ENCODE measurements at places on chromosomes 1 and 21. TPM values are rescaled to one million over a fixed set of nuclear protein-coding genes. Genes with fewer than 3 reads are reported as not detected.
A peak's percentile ranks its signal among the peaks of the same experiment; 100 is the strongest.

DNA sequence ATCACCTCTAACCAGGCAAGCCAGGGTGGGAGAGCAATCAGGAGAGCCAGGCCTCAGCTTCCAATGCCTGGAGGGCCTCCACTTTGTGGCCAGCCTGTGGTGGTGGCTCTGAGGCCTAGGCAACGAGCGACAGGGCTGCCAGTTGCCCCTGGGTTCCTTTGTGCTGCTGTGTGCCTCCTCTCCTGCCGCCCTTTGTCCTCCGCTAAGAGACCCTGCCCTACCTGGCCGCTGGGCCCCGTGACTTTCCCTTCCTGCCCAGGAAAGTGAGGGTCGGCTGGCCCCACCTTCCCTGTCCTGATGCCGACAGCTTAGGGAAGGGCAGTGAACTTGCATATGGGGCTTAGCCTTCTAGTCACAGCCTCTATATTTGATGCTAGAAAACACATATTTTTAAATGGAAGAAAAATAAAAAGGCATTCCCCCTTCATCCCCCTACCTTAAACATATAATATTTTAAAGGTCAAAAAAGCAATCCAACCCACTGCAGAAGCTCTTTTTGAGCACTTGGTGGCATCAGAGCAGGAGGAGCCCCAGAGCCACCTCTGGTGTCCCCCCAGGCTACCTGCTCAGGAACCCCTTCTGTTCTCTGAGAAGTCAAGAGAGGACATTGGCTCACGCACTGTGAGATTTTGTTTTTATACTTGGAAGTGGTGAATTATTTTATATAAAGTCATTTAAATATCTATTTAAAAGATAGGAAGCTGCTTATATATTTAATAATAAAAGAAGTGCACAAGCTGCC lies 19.8 kb downstream of the CSF1 start:
- no peak for DNase-seq

- DNase-seq: no peak
Observed at GRCh38 chr1:67040405-67040804, 13.5 kb downstream of the SLC35D1 start.

DNA sequence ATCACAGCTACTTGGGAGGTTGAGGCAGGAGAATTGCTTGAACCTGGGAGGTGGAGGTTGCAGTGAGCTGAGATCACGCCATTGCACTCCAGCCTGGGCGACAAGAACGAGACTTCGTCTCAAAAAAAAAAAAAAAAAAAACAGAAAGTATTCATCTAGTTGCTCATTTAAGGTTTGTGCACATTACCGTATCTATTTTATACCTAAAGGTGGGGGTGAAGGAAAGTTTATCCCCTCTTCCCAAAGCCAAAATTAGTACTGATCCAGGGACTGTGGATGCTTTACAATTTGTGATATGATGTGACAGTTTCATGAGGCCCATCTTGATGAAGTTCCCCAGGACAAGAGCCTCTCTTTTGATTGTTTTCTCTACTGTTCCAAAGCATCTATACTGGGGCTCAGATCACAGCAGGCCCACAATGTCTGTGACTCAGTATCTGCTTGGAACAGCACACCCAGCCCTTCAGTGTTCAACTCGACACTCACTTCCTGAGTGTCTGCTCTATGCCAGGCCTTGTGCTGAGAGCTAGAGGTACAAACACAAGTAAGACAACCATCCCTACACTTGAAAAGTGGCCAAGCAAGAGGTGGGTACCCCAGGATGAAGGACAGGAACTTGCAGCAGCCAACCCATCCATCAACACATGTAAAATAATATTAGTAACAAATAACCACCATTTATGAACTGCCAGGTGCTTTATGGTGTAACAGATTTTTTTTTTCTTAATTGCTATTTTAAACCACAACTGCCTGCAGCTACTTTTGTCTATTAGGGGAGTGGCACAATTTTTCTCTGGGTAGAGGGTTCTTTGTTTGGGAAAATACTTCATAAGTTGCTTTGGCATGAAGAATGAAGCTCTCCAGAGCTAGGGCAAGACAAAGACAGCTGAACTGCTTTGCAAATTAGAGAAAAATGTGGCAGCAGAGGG lies 29.0 kb upstream of the KHDRBS1 start:
- DNase-seq: peak; percentile 35

GRCh38 chr1:180144659-180145357 lies 9.9 kb upstream of the QSOX1 start:
- no peak for DNase-seq

LGALS8 gene
- total RNA-seq: 48.0 TPM

- DNase-seq: peak; percentile 81
Observed at GRCh38 chr1:98323388-98323787, 338.1 kb upstream of the SNX7 start.

- DNase-seq: peak; percentile 51
Observed at GRCh38 chr1:84689514-84690396, 506 bp downstream of the SSX2IP start.

Measured in RPMI7951 (cell line).